ENCODE measurements at places on chromosomes 16 and 17. TPM values are rescaled to one million over a fixed set of nuclear protein-coding genes. Genes with fewer than 3 reads are reported as not detected.

CACNA1G gene
- 0.99 TPM for total RNA-seq

ACSM2A gene
- not detected for total RNA-seq

GOSR1 gene
- total RNA-seq: 28.6 TPM

ARSG gene
- 8.1 TPM for total RNA-seq

PARD6A gene
- total RNA-seq: 4.1 TPM

Data from fibroblast of lung (primary cell).